ENCODE measurements at places on chromosomes 5 and 9.

- H3K36me3 ChIP-seq: no peaks in the 10 kb centered on the region
- peaks cover 3% of the 10 kb centered on the region for H3K4me1 ChIP-seq
- no peak overlapping the region for H3K27ac ChIP-seq
- H3K4me3 ChIP-seq: no peak overlapping the region
- peak; percentile 48 for DNase-seq
These were observed 7.9 kb upstream of the AMBP start for GRCh38 chr9:114086009-114086408.

DNA sequence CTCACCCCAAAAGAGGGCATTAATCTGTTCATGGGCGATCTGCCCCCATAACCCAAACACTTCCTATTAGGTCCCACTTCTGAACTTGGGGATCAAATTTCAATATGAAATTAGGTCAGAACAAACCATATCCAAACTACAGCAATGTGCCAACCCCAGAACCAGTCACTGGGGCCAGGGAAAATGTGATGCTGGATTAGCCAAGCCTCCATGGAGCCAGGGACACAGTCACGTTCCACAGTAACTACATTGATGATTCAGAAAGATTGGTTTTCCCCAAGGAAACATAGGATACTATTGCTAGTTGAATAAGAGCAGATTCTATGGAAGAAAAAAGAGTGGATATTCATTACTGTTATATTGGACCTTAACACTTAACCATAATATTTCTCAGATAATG, 84.2 kb downstream of the GIN1 start:
- no peaks in the 10 kb centered on the region for H3K4me1 ChIP-seq
- DNase-seq: no peak
- no peaks in the 10 kb centered on the region for H3K27me3 ChIP-seq

- H3K4me1 ChIP-seq: no peaks in the 10 kb centered on the region
- no peak for DNase-seq
- no peak overlapping the region for H3K4me3 ChIP-seq
- no peaks in the 10 kb centered on the region for H3K36me3 ChIP-seq
- no peaks in the 10 kb centered on the region for H3K27me3 ChIP-seq
- H3K27ac ChIP-seq: no peak overlapping the region
These were observed 84.8 kb upstream of the IRX1 start for GRCh38 chr5:3510642-3511417.

DNA sequence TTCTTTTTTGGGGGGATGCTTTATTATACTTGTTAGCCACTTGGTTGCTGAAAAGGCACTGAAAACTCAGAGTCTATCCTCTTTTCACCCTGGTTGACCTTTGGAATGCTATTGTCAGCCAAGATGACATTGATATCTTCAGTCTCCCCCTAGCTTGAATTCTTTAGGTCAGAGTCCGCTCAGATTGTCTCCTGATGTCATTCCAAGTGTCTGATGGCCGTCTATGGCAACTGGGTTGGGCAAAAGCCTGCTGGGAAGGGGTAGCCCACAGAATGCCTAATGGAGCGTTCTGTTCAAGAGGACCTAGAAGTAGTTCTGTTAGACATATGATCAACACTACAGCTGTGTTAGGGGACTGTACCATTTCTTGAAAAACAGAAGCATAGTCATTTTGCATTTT, 9.7 kb upstream of the MEF2C start:
- no peaks in the 10 kb centered on the region for H3K27me3 ChIP-seq
- DNase-seq: no peak
- H3K4me1 ChIP-seq: peaks cover 11% of the 10 kb centered on the region

DNA sequence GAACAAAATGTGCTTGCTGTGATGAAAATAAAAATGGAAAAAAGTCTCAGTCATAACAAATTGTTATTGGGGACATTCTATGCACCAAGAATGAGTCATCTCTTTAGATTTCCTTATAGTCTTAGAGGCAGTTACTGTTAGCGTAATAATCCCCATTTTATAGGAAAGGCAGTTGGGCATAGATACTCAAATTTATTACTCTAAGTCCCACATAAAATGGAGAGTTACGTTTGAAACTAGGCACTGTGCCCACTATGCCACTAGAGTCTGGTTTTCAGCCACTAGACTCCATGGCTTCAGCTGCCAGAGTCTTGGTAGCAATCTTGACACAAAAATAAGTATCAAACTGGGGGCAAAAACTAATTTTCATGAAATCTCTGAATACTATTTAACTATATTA, 317.9 kb upstream of the MEF2C start:
- DNase-seq: no peak
- no peaks in the 10 kb centered on the region for H3K27me3 ChIP-seq
- H3K4me1 ChIP-seq: peaks cover 13% of the 10 kb centered on the region
- H3K27ac ChIP-seq: no peak overlapping the region
- peaks cover 3% of the 10 kb centered on the region for H3K36me3 ChIP-seq
- H3K4me3 ChIP-seq: no peak overlapping the region

DNA sequence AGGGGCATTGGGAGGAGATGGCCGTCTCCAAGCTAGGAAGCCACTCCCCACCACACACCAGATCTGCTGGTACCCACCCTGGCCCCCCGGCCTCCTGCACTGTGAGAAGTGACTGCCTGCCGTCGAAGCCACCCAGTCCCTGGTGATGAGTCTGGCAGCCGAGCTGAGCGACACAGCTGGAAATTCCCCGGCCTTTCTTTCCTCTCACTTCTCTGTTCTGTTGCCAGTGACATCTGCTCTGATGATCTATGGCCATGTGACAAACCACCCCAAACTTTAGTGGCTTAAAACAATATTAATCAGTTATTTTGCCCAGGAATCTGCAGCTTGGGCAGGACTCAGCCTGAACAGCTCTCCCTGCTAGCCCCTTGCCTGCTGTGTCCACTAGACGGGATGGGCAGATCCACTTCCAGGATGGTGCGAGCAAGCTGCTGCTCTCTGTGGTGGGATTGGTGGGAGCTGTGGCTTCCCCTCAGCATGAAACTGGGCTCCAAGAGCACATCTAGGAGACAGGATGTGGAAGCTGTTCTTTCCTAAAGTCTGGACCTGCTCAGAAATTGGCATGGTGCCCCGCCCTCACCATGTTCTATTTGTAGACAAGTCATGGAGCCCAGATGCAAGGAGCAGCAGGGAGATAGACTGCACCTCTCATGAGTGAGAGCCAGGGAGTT, 211.2 kb downstream of the GADD45G start:
- peak; percentile 75 for DNase-seq
- H3K27me3 ChIP-seq: peaks cover 3% of the 10 kb centered on the region
- no peaks in the 10 kb centered on the region for H3K36me3 ChIP-seq

- no peaks in the 10 kb centered on the region for H3K27me3 ChIP-seq
- H3K36me3 ChIP-seq: peaks cover 5% of the 10 kb centered on the region
- DNase-seq: no peak
- H3K27ac ChIP-seq: no peak within 1 kb of the TSS
- H3K4me1 ChIP-seq: no peaks in the 10 kb centered on the region
- H3K4me3 ChIP-seq: no peak within 1 kb of the TSS
These were observed at the start of gene PCDHA3 for GRCh38 chr5:140800816-140801493. Gene PCDHA3 (plus strand): TSS chr5:140801057.

DNA sequence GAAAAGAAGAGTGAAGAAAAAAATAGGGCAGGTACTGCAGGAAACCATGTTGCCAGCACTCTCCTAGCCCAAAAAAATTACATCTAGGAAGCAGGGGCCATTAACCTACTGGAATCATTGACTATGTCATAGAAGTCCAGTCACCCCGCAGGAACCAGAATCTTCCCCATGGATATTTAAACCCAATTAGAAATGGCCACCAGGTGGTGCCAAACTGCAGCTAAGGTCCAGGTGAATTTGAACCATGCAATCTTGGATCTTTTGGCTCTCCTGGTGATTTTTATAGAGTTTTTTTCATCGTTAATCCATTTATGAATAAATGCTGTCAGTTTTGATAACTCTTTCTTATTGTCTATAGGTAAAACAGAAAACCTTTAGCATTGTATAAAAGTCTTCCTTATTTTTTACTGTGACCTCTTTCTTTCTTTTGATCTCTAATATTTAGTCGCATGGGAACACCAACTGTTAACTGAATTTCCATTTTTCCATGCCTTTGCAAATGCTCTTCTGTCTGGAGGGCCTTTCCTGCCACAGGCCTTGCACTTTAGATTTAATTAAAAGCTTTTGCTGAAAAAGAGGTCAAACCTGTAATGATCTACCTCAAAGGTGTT, 147.5 kb upstream of the FGF10 start:
- H3K36me3 ChIP-seq: no peaks in the 10 kb centered on the region
- H3K27ac ChIP-seq: no peak overlapping the region
- no peaks in the 10 kb centered on the region for H3K27me3 ChIP-seq
- no peak for DNase-seq
- no peak overlapping the region for H3K4me3 ChIP-seq

GRCh38 chr5:175116466-175117048, 327.4 kb downstream of the DRD1 start:
- H3K27ac ChIP-seq: no peak overlapping the region
- no peaks in the 10 kb centered on the region for H3K4me1 ChIP-seq
- H3K36me3 ChIP-seq: no peaks in the 10 kb centered on the region
- no peak overlapping the region for H3K4me3 ChIP-seq
- no peaks in the 10 kb centered on the region for H3K27me3 ChIP-seq

- no peak for DNase-seq
- peaks cover 50% of the 10 kb centered on the region for H3K4me1 ChIP-seq
- H3K27ac ChIP-seq: peak overlapping the region; percentile 67
- H3K36me3 ChIP-seq: peaks cover 3% of the 10 kb centered on the region
- no peak overlapping the region for H3K4me3 ChIP-seq
These were observed 9.0 kb downstream of the FXN start for GRCh38 chr9:69044240-69045219.

- no peak overlapping the region for H3K4me3 ChIP-seq
- H3K36me3 ChIP-seq: peaks cover 13% of the 10 kb centered on the region
- peaks cover 7% of the 10 kb centered on the region for H3K27me3 ChIP-seq
- no peak for DNase-seq
- no peak overlapping the region for H3K27ac ChIP-seq
These were observed 75.6 kb downstream of the RALGPS1 start for GRCh38 chr9:126989847-126990842.

GRCh38 chr9:132769906-132770769, 99.9 kb downstream of the GTF3C4 start:
- no peaks in the 10 kb centered on the region for H3K36me3 ChIP-seq
- H3K4me1 ChIP-seq: peaks cover 13% of the 10 kb centered on the region
- peak; percentile 87 for DNase-seq
- peaks cover 19% of the 10 kb centered on the region for H3K27me3 ChIP-seq

DNA sequence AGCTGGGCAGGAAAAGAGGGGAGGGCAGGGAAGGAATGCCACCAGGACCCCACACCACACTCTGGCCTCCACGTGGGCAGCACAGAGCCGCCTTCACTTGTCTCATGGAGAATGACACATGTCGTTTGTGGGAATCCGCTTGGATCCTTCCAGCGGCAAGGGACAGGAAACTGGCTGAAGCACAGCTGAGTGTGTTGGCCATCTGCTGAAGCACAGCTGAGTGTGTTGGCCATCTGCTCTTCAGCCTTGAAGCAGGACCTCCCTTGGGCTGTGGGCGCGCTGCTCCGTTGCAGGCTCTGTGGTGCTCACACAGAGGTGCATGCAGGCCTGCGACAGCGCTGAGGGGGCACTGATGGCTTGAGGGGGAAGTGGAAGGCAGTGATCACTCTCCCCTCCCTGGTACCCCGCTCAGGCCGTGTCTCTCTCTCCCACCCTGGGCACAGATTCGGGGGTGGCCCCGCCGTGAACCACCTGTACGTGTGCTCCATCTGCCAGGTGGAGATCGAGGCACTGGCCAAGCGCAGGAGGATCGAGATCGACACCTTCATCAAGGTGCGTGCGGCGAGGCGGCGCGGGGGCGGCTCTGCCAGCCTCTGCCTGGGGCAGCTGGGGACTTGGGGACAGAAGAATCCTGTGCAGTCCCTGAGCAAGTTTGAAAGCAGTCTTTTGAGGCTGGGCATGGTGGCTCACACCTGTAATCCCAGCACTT, 40.6 kb downstream of the USP20 start:
- H3K27me3 ChIP-seq: no peaks in the 10 kb centered on the region
- no peak overlapping the region for H3K27ac ChIP-seq
- peaks cover 25% of the 10 kb centered on the region for H3K36me3 ChIP-seq

DNA sequence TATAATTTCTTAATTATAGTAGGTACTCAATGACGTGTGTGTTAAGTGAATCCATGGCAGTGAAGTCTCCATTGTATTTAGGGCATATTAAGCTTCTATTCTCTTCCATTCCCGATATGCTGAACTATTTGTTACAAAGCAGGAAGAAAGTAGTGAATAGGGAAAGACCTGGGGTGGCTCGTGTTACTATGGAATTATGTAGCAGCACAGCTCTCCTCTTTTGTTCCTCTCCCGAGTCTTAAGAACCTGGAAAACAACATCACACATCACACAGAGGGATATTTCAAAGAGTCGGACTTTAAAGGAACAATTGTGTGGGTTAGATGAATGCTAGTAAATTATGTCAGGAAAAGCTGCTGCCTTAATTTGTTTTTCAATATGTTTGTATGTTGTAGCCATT, 131.8 kb downstream of the PCSK5 start:
- no peak overlapping the region for H3K4me3 ChIP-seq
- no peak for DNase-seq
- H3K36me3 ChIP-seq: no peaks in the 10 kb centered on the region

DNA sequence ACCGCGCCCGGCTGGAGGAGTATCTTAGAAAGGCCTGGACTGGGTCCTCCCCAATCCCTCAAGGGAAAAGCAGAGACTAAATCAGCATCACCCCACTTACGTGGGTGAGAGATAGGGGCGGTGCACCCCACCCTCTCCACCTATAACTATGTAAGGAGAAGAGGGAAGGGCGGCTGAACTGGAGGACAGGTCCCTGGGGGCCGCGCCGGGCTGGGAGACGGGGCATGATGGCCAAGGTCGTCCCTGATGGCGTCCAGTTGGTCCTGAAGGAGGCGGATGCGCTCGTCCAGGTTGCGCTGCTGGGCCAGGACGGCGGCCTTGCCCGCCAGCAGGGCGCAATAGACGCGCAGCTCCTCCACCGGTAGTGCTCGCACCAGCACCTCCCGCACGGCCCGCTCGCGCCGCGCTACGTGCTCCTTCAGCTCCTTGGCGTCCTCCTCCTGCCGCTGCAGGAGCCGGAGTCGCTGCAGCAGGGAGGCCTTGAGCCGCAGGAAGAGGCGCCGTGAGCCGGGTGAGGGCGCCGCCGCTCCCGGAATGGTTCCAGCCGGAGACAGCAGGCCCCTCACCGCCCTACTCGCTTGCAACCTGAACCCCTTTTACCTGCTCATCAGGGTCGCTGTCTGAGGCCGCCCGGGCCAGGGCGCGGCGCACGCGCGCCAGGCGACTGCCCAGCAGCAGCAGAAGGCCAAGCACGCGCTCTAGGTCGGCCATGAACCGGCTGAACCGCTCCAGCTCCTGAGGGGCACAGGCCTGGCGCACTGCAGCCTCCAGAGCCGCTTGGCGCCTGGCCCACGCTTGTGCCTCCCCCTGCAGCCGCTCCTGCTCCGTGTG, 7.6 kb downstream of the SHROOM1 start:
- H3K4me1 ChIP-seq: peaks cover 10% of the 10 kb centered on the region
- no peak for DNase-seq
- no peaks in the 10 kb centered on the region for H3K36me3 ChIP-seq
- H3K4me3 ChIP-seq: no peak overlapping the region
- no peaks in the 10 kb centered on the region for H3K27me3 ChIP-seq

DNA sequence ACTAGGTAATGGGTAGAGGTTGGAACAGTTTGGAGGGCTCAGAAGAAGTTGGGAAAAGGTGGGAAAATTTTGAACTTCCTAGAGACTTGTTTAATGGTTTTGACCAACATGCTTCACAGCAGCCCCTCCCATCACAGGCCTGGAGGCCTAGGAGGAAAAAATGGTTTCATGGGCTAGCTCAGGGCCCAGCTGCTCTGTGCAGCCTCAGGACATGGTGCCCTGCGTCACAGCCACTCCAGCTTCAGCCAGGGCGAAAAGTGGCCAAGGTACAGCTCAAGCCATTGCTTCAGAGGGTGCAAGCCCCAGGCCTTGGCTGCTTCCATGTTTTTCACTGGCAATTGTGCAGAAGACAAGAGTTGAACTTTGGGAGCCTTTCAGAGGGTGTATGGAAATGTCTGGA, 453.7 kb downstream of the LRRC70 start:
- H3K4me1 ChIP-seq: no peaks in the 10 kb centered on the region
- H3K36me3 ChIP-seq: no peaks in the 10 kb centered on the region

- H3K27ac ChIP-seq: peak overlapping the region; percentile 11
- no peaks in the 10 kb centered on the region for H3K36me3 ChIP-seq
- no peak overlapping the region for H3K4me3 ChIP-seq
These were observed 71.7 kb downstream of the OR2K2 start for GRCh38 chr9:111258209-111258874.
